Glutamatergic neuron (in vitro differentiated cells): ENCODE measurements at places on chromosomes 3 and 15. TPM values are rescaled to one million over a fixed set of nuclear protein-coding genes. Genes with fewer than 3 reads are reported as not detected.

GRCh38 chr15:64636556-64636955, 138.8 kb downstream of the RBPMS2 start:
- peak overlapping the region; percentile 2 for H3K27ac ChIP-seq
- no peak for DNase-seq
- peaks cover 26% of the 10 kb centered on the region for H3K4me1 ChIP-seq
- H3K4me3 ChIP-seq: no peak overlapping the region
- H3K36me3 ChIP-seq: peaks cover 4% of the 10 kb centered on the region
- no peaks in the 10 kb centered on the region for H3K27me3 ChIP-seq

GRCh38 chr15:65033659-65034269, 4.3 kb upstream of the MTFMT start:
- H3K27me3 ChIP-seq: peaks cover 5% of the 10 kb centered on the region
- H3K27ac ChIP-seq: no peak overlapping the region
- no peak for DNase-seq
- H3K4me1 ChIP-seq: peaks cover 5% of the 10 kb centered on the region
- no peak overlapping the region for H3K4me3 ChIP-seq
- no peaks in the 10 kb centered on the region for H3K36me3 ChIP-seq

GRCh38 chr15:74006774-74007639, 12.5 kb downstream of the PML start:
- no peak overlapping the region for H3K27ac ChIP-seq
- no peak for DNase-seq
- H3K4me3 ChIP-seq: no peak overlapping the region
- H3K27me3 ChIP-seq: peaks cover 2% of the 10 kb centered on the region
- peaks cover 4% of the 10 kb centered on the region for H3K36me3 ChIP-seq

GRCh38 chr3:146781606-146782005, 176.5 kb upstream of the PLSCR5 start:
- H3K4me1 ChIP-seq: peaks cover 5% of the 10 kb centered on the region
- no peaks in the 10 kb centered on the region for H3K27me3 ChIP-seq
- no peak overlapping the region for H3K27ac ChIP-seq
- H3K36me3 ChIP-seq: no peaks in the 10 kb centered on the region
- no peak for DNase-seq

DNA sequence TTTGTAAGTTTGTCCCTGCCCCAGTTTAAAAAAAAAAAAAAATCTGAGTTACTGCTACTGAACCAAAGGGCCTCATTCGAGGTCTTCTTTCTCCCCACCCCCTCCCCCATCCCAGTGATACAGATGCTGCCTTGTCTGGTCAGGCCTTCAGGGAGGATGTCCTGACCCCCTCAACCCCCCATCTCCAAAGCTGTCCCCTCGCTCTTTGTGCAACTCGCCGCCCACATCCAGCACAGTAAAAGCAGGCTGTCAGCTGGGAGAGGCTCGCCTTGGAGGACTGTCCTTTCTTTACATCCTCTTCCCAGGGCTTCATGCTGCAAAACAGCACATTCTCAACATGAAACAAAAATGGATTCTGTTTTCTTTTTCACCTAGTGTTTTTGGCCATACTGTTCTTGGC, 133.4 kb downstream of the VGLL4 start:
- peaks cover 6% of the 10 kb centered on the region for H3K27me3 ChIP-seq
- H3K4me1 ChIP-seq: peaks cover 25% of the 10 kb centered on the region

- peaks cover 29% of the 10 kb centered on the region for H3K4me1 ChIP-seq
- peak overlapping the region; percentile 100 for H3K27ac ChIP-seq
- H3K4me3 ChIP-seq: peak overlapping the region; percentile 96
Measured at GRCh38 chr15:78875107-78875914, 2.6 kb downstream of the MORF4L1 start.

GRCh38 chr15:93719921-93720351, 511.4 kb upstream of the MCTP2 start:
- H3K4me1 ChIP-seq: peaks cover 13% of the 10 kb centered on the region
- H3K27me3 ChIP-seq: peaks cover 8% of the 10 kb centered on the region
- DNase-seq: no peak
- H3K27ac ChIP-seq: no peak overlapping the region
- no peaks in the 10 kb centered on the region for H3K36me3 ChIP-seq

DNA sequence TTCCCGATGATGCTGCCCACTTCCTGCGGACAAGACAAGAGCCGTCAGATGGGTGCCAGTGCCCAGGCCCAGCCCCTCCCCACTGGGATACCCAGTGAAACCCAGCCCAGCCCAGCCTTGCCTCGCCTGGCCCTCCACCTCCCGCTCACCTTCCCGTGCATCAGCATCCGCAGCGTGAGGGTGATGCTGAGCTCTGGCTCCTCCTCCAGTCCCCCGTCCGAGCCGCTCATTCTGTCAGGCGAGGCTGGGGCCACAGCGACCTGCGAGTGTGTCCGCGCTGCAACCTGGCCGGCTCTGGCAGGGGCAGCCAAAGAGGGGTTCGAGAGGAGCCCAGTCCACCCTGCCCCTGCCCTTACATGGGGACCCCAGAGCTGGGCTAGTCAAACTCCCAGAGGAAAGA, 5.8 kb downstream of the GPR62 start:
- peak overlapping the region; percentile 76 for H3K27ac ChIP-seq
- DNase-seq: no peak
- H3K27me3 ChIP-seq: peaks cover 38% of the 10 kb centered on the region
- peaks cover 9% of the 10 kb centered on the region for H3K36me3 ChIP-seq

- H3K27ac ChIP-seq: no peak overlapping the region
- H3K27me3 ChIP-seq: no peaks in the 10 kb centered on the region
- H3K4me1 ChIP-seq: no peaks in the 10 kb centered on the region
- no peak overlapping the region for H3K4me3 ChIP-seq
Measured at GRCh38 chr3:101791778-101792177, 12.8 kb downstream of the NXPE3 start.

DNA sequence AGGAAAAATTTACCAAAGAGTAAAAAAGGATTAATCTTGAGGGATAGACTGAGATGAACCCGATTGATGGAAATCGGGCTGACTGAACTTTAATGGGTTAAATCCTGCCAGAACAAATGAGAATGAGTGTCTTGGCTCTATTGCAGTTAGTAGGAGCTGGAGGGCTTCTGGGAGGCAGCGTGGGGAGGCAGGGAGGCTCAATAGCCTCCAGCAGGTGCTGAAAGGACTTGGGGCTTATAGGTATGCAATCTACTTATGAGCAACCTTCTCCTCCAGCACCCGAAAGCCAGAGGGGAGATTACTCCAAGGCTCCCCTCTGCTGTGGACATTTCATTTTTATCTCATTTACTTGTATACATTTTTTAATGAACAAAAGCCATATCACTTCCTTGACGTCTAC, 1.0 kb upstream of the CRYBG3 start:
- H3K27ac ChIP-seq: peak overlapping the region; percentile 81
- peak overlapping the region; percentile 88 for H3K4me3 ChIP-seq
- DNase-seq: no peak
- peaks cover 8% of the 10 kb centered on the region for H3K36me3 ChIP-seq
- H3K4me1 ChIP-seq: peaks cover 46% of the 10 kb centered on the region

GRCh38 chr15:101813803-101814534, 2.0 kb downstream of the OR4F15 start:
- no peak for DNase-seq
- no peaks in the 10 kb centered on the region for H3K36me3 ChIP-seq
- H3K27ac ChIP-seq: no peak overlapping the region
- H3K4me1 ChIP-seq: no peaks in the 10 kb centered on the region
- no peak overlapping the region for H3K4me3 ChIP-seq

DNA sequence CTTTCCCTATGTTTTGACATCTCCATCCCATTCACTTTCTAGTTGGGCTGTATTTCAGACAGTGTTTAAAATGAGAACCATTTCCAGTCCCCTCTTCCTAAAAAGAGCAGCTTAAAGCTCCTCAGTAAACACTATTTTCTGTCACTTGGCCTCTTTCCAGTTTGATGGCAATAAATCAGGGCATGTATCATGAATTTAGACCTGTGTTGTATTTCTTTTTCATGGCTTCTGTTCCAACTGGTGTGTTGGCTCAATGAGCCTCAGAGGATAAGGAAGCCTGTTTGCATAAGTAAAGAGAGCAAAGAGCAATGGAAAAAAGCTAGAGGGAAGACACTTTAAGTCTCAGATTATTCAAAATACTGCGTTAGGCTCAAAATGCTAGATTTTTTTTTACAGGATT, 7.2 kb downstream of the CCDC80 start:
- peaks cover 17% of the 10 kb centered on the region for H3K4me1 ChIP-seq
- H3K4me3 ChIP-seq: no peak overlapping the region
- H3K27ac ChIP-seq: no peak overlapping the region
- H3K27me3 ChIP-seq: peaks cover 4% of the 10 kb centered on the region

DNA sequence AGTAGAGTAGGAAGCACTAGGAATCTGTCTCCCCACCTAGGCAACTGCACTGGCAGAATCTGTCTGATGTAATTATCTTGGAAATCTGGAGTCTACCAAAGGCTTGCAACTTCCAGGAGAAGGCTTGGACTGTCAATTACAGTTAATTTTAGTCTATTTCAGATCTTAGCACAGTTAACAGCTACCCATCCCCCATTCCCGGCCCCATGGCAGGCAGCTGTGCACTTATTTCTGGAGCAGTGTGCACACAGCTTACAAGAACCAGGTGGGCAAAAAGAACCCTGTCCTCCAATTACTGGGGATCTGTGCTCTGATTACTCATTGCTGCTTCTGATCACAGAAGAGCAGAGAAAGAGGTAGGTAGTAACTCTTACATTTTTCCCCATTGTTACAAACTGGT, 12.3 kb upstream of the CDAN1 start:
- H3K27ac ChIP-seq: peak overlapping the region; percentile 40
- H3K4me1 ChIP-seq: peaks cover 16% of the 10 kb centered on the region
- peaks cover 27% of the 10 kb centered on the region for H3K36me3 ChIP-seq
- DNase-seq: no peak
- H3K27me3 ChIP-seq: no peaks in the 10 kb centered on the region

Gene P2RY1
- total RNA-seq: 0.51 TPM

Gene IMP3
- total RNA-seq: 33.6 TPM

Gene DNAH1
- total RNA-seq: 8.9 TPM

Gene LOXL1
- 163 TPM for total RNA-seq

Gene GPR149
- 0.25 TPM for total RNA-seq

Gene TRIM42
- not detected for total RNA-seq
